Stimulated activated CD4-positive, alpha-beta T cell treated with anti-CD3 and anti-CD28 coated beads, Interleukin-1b, Interleukin-23, amount 100 ng/mL, for 48 hours (primary cell): ENCODE measurements at places on chromosomes 4 and X.

DNA sequence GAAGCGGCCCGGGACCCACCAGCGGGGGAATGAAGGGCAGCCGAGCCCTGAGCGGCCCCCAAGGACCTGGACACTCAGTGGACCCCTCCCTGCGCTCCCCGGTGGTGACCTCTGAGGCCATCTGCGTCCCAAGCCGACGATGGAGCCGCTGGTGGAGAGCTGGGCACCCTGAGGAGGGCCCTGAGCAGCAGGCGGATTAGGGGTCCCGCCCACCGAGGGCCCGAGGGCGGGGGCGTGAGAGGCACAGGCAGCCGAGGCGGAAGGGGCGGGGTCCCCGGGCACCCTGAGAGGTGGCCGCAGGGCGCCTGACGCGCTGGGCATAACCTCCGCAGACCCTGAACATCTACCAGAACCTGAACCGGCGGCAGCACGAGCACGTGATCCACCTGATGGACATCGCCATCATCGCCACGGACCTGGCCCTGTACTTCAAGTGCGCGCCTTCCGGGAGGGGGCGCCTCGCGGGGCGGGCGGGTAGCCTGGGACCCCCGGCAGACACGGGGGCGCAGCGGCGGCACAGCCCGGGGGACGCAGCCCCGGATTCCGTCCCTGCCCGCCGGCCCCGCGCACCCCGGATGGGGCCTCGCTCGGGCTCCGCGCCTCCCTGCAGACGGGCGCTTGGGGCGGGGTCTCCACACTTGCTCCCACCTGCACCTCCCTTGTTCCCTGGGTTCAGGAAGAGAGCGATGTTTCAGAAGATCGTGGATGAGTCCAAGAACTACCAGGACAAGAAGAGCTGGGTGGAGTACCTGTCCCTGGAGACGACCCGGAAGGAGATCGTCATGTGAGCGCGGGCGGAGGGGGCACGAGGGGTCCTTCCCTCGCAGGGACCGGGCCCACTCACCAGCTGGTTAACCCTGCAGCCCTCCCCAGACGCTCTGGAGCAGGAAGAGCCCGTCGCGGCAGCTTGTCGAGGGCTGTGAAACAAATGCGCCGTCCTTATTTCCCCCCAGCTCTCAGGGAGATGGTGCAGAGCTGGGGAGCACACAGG lies 10.3 kb downstream of the ATP5ME start:
- DNase-seq: peak; percentile 76

GRCh38 chr4:93710101-93710846 lies 118.3 kb upstream of the ATOH1 start:
- no peak for DNase-seq

GRCh38 chr4:2304321-2304876 lies 42.5 kb upstream of the MXD4 start:
- DNase-seq: no peak

DNA sequence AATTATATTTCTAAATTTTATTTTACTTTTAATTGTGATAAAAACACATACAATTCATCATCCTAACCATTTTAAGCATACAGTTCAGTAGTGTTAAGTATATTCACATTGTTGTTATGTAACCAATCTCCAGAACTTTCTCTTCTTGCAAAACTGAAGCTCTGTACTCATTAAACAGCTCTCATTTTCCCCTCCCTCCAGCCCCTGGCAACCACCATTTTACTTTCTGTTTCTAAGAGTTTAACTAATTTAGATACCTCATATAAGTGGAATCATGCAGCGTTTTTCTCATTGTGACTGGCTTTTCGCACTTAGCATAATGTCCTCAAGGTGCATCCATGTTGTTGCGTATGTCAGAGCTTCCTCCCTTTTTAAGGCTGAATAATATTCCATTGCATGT lies 46.7 kb upstream of the NDP start:
- peak; percentile 1 for DNase-seq

DNA sequence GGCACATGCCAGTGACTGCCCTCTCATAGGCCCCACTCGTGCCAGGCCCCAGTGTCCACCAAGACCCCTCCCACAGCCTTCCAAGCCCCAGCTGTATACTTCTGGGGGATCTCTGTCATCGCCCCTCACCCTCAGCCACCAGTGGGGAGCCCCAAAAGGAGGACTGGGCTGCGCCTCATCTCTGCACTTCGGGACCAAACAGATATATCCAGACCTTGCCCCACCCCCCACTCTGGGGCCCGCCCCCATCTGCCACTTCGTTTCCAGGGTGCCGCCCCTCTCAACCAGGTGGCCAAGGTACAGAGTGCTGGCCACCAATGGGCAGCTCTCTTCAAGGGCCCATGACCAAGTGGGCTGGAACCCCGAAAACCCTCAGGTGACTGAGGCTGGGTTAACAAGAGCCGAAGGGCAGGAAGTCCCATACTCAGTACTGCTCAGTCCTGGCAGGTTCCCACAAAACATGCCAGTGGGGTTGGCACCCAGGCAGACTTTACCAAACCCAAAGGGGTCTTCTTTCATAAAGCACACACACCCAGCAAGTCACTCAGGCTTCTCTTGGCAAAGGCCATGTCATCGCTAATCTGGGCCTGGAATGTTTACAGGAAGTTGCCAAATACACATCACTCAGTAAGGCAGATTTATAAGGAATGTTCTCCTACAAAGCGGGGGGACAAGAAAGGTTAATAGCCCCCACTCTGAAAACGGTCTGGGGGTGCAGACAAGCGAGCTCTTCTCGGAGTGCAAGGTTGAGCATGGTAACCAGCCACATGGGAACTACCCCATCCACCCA lies 4.4 kb downstream of the ZFYVE28 start:
- peak; percentile 50 for DNase-seq

- no peak for DNase-seq
These were observed 718.9 kb downstream of the ADGRL3 start for GRCh38 chr4:61918987-61919386.

DNA sequence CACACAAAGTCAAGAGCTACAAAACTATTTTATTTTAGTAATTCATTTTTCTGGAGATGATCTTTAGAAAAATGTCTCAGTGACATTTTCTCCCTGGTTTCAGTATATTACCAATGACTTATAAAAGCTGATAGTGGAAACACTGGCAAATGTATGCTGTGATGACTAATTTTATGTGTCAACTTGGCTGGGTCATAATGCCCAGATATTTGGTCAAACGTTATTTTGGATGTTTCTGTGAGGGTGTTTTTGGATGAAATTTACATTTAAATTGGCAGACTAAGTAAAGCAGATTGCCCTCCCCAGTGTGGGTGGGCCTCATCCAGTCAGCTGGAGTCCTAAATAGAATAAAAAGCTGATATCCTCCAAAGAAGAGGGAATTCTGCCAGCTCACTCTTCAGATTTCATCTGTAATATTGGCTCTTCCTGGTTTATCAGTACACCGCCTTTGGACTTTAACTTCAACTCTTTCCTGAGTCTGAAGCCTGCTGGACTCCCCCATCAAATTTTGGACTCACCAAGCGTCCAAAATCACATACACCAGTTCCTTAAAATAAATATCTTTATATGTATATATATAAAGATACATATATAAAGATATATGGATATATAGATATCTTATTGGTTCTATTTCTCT lies 31.2 kb upstream of the RAB40A start:
- DNase-seq: no peak

GRCh38 chr4:113587640-113588275 lies 173.8 kb downstream of the CAMK2D start:
- no peak for DNase-seq

- no peak for DNase-seq
These were observed 7.3 kb downstream of the LRPAP1 start for GRCh38 chr4:3524920-3525319.

DNA sequence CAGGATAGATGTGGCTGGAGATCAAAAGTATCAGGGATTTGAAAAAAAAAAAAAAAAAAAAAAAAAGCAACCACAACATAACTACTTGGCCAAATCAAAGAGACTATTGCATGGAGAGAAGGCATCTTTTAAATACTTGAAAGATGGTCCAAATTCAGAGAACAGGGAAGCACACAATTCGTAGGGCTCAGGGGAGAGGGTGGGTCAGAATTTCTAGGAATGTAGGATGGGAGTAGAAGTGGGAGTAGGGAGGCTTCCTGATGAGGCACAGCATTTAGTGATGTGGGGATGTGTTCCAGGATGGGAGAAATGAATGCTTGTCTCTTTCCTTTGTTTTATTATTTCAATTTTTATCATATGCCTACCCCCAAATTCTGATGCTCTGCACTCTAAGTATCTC lies 36.3 kb downstream of the RTL3 start:
- no peak for DNase-seq

DNA sequence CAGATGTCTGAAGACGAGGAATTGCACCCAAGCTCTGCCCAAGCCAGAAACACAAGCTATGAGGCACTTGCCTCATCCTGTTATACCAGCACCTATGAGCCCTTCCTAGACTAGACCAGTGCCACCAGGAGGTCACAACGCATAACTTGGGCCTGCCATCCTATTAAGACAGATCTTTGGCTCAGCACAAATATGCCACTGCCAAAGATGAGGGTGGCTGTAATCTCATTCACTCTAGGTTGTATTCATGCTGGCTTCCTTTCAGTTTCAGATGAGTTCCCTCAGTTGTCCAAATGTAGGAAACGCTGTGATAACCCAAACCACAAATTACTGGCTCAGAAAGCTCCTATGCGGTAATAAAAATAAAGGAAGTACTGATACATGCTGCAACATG lies 76.5 kb upstream of the CITED1 start:
- no peak for DNase-seq

GRCh38 chr4:174397366-174398155 lies 113.8 kb downstream of the CEP44 start:
- DNase-seq: no peak

- DNase-seq: no peak
These were observed 378 bp upstream of the RPS6KA6 start for GRCh38 chrX:84188320-84188834.

DNA sequence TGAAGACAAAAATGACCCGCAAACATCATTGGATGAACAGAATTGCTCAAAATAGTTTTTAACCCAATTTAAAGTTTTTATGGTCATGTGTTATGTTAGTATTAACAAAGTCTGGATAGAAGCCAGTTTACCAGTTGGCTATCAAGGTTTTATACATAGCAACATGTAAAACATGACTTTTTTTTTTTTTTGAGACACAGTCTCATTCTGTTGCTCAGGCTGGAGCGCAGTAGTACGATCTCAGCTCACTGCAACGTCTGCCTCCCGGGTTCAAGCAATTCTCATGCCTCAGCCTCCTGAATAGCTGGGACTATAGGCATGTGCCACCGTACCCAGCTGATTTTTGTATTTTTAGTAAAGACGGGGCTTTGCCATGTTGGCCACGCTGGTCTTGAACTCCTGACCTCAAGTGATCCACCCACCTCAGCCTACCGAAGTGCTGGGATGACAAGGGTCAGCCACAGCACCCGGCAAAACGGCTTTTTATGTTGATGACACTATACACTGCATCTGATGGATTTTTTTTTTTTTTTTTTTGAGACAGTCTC lies 3.4 kb downstream of the SAT1 start:
- no peak for DNase-seq

DNA sequence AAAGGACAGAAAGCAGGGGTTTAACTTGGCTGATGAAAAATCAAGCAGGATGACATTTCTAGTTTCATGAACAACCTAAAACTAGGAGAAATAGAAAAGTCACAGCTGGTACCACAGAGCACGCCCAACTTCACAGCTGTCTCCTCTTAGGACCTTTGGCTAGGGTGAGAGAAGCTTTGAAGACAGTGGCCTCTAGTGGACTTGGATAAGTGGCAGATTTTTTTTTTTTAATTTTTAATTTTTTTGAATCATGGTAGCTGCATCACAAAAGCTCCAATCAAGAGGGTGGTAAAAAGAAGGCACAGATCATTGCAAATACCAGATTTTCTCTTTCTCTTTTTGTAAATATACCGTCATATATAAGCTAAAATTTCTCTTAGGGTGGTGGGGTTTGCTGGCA lies 20.2 kb upstream of the MAP3K15 start:
- DNase-seq: no peak

GRCh38 chr4:188930822-188931221 lies 791.6 kb downstream of the TRIML1 start:
- DNase-seq: no peak

DNA sequence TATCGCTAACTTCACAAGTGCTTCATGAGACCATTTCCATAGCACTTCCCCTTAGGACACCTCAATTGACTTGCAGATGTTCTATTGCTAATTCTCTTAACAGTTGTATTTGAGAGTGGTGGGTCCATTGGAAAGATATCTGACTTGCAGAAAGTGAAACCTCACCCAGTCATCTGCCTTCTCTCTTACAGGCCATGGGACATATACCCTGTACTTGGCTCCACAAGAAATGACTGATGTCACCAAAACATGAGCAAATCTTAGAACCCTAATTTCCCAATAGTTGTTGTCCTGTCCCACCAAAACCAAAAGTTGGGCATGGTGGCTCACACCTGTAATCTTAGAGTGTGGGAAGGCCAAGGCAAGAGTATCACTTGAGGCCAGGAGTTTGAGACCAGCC lies 101.9 kb upstream of the MAML3 start:
- DNase-seq: no peak
